ENCODE measurements at places on chromosomes 3 and 15.

DNA sequence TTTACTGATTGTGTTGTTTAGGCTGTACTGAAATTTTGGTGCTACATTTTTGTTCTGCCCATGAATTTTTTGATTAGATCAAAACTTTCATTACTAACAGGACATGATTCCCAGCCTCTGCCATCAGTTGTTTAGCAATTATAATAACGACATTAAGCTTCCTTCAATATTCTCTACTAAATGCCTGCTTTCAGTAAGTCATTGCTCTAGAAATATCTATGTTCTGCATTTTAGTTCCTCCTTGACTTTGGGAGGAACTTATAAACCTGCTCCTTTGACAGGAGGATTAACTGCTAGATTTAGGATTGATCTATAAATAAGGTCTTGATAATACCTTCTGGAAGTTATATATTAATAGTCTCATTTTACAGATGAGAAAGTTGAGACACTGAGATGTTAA lies 269.1 kb downstream of the RAP2B start:
- no peak for DNase-seq

DNA sequence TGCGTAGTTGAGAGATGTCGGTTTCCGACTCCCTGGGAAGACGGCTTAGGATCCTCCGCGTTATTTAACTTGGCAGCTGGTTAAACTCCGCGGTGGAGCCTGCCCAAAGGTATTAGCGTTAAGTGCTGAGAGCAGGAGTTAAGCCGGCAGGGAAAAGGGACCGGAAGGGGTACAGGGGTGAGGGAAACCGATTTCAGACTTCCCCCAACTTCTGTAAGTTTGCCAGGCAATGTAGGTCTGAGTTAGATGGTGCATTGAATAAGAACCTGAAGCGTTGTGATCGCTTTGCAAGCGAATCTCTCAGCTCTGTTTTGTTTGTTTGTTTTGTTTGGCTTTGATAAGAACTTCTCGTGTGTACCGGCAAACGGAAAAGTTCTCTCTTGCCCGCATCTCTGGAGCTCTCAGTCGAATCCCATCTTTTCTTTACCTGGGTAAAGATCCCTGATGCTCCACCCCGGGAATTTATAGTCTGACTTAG lies 6.0 kb upstream of the FEZF2 start:
- no peak for DNase-seq

- peak; percentile 93 for DNase-seq
Observed at GRCh38 chr3:53109891-53110771, 20.1 kb downstream of the RFT1 start.

DNA sequence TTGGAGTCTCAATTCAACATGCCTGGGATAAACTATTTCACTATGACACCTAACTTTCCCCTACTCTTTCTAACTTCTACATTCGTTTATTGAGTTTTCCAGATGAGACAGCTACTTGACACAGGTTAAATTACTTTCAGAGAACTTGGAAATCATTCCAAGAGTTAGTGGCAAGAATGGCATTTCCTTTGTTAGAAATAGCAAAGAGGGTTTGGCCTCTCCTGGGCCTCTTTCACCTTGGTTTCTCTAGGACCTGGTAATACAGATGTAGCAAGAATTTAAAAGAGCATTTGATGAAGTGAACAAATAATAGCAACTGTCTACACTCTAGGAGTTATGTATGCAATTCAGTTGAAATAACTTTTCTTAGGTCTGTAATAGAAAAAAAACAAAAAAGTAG lies 748.9 kb downstream of the MECOM start:
- no peak for DNase-seq

- no peak for DNase-seq
Observed at GRCh38 chr3:116281313-116282143, 163.8 kb downstream of the LSAMP start.

DNA sequence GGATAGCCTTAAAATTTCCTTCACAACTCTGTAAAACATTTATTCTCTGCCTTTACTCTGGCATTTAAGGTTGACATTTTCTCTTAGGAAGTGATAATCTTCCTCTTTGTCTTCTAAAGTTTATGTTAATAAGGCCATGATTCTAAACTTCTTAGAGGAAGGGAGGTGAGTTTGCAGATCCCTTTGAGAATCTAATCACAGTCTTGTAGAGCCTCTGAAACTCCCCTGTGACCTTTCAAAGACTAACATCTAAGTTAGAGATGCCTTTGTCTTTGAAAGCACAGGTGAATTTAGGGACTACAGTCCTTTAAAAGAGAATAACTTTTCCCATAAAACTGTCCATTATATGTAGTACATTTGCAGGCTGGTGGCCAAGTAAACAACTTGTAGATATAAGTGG lies 115.1 kb downstream of the PLCL2 start:
- DNase-seq: no peak

DNA sequence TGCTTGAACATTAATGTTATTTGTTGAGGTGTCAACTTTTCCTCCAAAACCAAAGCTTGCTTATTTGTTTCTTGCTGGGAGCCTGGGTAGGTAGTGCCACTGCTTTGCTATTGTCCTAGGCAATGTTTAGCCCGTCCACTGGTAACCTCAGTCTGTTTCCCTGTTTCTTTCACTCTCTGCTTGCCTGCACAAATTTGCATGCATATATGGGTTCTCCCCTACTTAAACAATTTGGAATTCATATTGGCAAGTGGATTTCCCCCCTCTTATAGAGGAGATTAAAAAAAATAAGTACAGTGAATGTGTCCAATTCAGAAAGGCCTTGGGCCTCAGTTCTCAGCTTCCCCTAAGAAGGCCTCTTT lies 45.0 kb upstream of the BOC start:
- no peak for DNase-seq

DNA sequence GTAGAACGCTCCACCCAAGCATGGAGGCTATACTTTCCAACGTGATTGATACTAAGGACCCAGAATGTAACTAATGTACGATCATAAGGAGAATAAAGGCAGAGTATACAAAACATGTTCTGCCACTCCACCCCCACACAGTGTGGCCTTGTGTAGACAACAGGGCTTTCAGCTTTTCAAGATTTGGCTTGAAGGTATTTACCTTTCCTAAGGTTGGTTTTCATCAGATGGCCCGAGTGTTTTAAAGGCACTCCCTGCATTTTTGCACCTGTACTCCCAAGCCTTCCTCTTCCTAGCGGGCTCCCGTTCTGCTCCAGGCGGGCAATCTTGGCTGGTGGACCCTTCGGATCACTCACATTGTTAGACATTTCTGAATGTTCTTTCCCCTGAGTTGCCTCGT lies 4.6 kb downstream of the SATB1 start:
- DNase-seq: no peak

DNA sequence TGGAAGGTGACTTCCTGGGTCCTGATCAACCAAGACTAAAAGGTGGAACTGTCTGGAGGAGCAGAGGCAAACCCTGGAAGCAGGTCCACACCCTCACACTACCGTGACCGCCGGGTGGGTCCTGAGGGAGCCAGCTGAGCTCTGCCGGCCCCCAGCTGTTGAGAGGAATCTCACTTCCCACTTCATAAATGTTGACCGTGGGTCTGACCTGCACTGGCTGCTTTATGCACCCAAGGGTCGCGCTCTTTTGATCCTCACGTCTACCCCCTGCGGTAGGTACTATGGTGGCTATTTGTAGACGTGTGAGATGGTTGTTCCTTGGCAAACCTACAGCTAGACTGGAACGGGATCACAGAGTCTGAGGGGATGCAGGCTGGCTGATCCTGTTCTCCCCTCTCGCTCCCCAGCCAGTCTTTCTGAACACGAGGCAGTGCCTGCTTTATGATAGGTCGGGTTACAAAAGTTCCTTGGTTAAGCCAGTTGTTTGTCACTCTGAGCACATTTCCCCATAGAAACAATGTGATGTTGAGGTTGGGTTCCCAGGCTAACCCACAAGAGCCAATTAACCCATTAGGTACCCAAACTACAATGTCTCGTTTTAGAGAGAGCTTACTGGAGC lies 113.0 kb upstream of the ETV5 start:
- no peak for DNase-seq

GRCh38 chr3:55661141-55661540 lies 174.0 kb upstream of the WNT5A start:
- no peak for DNase-seq

GRCh38 chr3:53658613-53659193 lies 164.3 kb downstream of the CACNA1D start:
- DNase-seq: no peak

- DNase-seq: no peak
Observed at GRCh38 chr3:146247911-146248310, 3.0 kb downstream of the PLSCR4 start.

DNA sequence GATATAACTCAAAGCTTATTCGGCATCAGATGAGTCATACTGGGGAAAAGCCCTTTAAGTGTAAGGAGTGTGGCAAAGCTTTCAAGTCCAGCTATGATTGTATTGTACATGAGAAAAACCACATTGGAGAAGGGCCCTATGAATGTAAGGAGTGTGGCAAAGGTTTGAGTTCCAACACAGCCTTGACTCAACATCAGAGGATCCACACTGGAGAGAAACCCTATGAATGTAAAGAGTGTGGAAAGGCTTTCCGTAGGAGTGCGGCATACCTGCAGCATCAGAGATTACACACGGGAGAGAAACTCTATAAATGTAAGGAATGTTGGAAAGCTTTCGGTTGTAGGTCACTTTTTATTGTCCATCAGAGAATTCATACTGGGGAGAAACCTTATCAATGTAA lies 7.5 kb downstream of the ZNF621 start:
- peak; percentile 5 for DNase-seq

DNA sequence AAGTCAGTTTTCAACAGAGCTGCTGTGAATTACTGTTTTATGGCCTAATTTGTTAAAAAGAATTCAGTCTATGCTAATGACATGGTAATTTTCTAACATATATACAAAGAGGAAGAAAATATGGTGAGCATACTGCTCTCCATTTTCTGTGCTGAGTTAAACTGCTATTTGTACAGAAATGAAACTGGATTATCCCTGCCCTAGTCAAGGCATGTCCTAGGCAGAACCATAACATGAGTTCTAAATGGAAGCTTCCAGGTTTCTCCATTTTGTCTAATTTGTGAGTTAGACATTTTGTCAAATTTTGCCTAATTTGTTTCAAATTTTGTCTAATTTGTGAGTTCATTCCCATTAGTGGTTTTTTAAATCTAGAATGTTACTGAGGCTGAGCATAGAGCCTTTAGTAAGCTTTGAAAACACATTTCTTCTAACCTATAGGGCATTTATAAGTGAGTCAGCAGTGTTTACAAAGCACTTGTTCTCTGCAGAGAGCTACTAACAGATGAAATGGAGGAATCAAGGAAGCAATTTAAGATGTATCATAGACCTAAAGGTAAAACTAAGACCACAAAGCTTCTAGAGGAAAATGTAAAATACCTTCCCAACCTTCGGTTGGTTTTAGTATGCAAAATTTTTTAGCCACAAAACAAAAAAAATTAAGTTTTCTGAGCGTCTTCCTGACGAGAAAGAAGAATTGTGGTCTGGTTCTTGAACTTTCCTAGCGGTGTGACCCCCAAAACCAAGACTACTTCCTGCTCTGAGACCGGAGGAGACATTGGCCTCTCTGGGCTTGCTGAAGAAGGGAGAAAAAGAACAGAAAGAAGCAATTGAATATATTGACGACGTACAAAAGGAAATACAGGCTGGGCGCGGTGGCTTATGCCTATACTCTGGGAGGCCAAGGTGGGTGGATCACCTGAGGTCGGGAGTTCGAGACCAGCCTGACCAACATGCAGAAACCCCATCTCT lies 9.8 kb downstream of the P2RY14 start:
- DNase-seq: no peak

- no peak for DNase-seq
Observed at GRCh38 chr15:58486564-58486963, 54.8 kb downstream of the LIPC start.

DNA sequence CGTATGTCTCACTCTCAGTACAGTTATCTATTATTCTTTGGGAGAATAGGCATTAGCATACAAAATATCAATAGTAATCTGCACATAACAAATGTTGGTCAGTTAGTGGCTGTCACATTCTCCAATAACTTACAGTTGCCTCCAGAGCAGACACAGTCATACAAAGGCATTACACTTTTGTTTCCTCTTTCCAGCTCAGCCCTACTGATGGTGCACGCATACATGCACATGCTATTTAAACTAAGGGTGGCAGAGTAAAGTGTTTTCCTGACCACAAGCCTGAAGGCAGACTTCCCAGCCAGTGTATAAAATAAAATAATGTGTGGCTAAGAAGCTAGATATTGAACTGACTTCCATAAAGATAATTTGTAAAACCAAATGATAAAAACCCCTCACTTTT lies 47.6 kb downstream of the PHLDB2 start:
- DNase-seq: no peak

- no peak for DNase-seq
Observed at GRCh38 chr3:171339598-171339997, 120.6 kb downstream of the TNIK start.

DNA sequence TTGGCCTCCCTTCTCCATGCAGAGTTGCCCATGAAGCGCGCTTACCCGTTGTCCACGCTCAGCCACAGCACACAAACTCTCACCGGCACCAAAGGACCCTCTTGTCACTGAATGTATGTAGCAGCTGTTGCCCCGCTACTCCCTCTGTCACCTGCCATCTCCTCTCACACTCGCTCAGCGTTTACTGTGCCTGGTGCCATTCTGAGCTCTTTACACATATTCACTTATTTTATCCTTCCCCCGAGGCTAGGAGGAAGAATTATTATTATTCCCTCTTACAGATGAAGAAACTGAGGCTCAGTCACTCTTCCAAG lies 41.7 kb upstream of the PRR23E start:
- no peak for DNase-seq

GRCh38 chr3:120264963-120265362 lies 20.1 kb downstream of the GPR156 start:
- no peak for DNase-seq

DNA sequence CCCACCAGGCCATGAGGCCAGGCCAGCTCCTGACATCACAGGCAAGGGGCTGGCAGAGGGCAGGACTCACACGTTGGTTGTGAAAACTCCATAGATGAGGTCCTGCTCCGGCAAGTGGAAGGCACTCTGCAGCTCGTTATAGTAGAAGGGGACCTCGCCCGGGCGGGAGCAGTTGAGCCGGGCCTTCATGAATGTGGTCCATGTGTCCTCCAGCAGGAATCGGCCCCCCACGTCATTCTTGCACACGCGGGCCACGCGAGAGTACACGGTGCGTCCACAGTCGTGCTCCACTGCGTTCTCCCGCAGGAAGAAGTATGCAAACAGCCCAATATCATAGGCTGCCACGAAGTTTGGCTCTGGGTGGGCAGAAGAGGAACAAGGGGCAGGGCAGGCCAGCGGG lies 101.2 kb downstream of the SEMA5B start:
- DNase-seq: no peak
